ENCODE measurements at places on chromosomes 11 and 22. TPM values are rescaled to one million over a fixed set of nuclear protein-coding genes. Genes with fewer than 3 reads are reported as not detected.

OR52I2 gene
- total RNA-seq: not detected

DEPDC7 gene
- total RNA-seq: 0.90 TPM

HPX gene
- 0.51 TPM for total RNA-seq

LARGE2 gene
- 2.9 TPM for total RNA-seq

UCP2 gene
- total RNA-seq: 0.26 TPM

MN1 gene
- total RNA-seq: 1.3 TPM

MMP12 gene
- not detected for total RNA-seq

MPPED2 gene
- not detected for total RNA-seq

SMIM35 gene
- total RNA-seq: not detected

MS4A12 gene
- not detected for total RNA-seq

DCUN1D5 gene
- 107 TPM for total RNA-seq

SLC43A3 gene
- 3.2 TPM for total RNA-seq

FOXRED2 gene
- total RNA-seq: 2.0 TPM

Measured in bronchial epithelial cell (primary cell).